ENCODE measurements at places on chromosomes 2 and 18.

DNA sequence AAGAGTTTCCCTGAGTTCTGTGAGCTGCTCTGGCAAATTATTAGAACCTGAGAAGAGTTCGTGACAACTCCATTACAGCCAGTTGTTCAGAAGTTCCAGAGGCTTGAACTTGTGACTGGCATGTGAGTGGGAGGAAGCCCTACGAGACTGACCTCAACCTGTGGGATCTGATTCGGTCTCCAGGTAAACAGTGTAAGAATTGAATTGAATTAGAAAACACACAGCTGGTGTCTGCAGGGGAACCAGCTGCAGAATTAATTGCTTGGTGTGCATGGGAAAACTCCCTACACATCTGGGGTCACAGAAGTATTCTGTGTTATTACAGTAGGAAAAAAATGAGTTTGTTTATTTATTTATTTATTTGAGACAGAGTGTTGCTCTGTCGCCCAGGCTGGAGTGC is 14.0 kb upstream of the ITSN2 start:
- no peak for DNase-seq

- DNase-seq, result no peak
These were observed 42.9 kb downstream of the ARID5A start for GRCh38 chr2:96579422-96579821.

GRCh38 chr2:224401641-224402342 is at the start of gene FAM124B:
FAM124B (minus strand) TSS chr2:224402107; CDS start chr2:224401768, 339 bp downstream.
- no peak for DNase-seq

DNA sequence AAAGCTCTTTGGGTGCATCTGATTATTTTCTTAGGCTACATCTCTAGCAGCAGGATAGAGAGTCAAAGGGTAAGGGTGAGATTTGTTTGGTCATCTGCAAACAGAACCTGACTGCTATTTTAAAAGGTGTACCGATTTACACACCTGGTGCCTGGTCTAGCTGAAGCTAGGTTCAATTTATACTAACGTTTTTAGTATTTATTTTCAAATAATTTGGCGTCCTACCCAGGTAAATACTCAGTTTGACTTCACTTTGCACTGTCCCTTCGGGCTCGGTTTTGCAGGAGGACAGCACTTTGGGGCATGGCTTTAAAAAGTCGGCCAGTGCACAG is 683 bp downstream of the PTRHD1 start:
- DNase-seq, result no peak

- no peak for DNase-seq
These were observed 791.7 kb downstream of the DPP10 start for GRCh38 chr2:115234186-115234585.

DNA sequence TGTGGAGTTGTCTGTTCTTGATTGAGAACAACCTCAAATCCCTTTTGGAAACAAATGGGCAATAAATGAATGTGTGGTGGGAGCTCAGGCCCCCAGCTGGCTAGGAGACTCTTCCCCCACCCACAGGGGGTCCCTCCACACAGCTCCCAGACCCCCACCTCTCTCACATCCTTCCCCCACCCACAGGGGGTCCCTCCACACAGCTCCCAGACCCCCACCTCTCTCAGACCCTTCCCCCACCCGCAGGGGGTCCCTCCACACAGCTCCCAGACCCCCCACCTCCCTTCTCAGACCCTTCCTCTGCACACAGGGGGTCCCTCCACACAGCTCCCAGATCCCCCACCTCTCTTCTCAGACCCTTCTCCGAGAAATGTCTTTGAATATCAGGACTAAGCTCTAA is 79.0 kb upstream of the CTDP1 start:
- no peak for DNase-seq

DNA sequence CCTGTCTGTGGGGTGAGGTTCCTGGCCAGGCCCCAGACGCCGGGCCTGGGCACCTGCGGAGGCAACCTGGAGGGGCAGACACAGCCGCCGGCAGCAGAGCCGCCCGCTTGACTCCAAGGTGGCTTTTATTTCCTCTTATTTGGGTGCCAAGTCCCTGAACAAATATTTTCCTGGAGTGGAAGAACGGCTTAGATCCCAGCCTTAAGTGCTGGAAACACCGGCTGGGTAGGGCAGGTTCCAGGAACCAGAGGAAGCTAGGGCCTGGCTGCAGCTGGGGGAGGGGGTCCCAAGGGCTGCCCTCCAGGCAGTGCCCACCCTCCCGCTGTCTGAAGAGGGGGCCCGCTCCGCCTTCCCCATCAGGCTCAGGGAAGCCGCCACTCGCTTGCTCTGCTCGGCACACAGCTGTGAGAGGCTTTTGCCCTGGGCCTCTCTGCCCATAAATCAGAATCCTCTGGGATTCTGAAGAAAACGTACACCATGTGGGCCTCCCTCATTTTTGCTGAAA is 28.2 kb downstream of the SDC1 start:
- no peak for DNase-seq

DNA sequence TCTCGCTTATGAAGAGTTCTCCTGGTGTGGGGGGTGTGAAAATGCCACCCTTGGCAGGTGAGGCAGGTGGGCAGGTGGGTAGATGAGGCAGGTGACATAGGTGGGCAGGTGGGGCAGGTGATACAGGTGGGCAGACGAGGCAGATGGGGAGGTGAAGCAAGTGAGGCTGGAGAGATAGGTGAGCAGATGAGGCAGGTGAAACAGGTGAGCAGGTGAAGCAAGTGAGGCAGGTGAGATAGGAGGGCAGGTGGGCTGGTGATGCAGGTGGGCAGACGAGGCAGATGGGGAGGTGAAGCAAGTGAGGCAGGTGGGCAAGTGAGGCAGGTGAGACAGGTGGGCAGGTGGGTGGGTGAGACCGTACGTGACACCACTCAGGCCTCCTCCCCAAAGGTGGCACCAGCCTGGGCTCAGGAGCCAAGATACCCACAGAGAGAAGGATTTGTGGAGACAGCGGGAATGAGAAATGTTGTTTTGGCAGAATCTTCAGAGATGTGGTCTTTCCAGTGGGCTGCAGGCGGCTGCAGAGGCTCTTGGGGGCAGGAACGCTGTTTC is 232.3 kb upstream of the MYT1L start:
- no peak for DNase-seq

- DNase-seq, result no peak
These were observed 67.0 kb downstream of the OLA1 start for GRCh38 chr2:174181368-174181767.

DNA sequence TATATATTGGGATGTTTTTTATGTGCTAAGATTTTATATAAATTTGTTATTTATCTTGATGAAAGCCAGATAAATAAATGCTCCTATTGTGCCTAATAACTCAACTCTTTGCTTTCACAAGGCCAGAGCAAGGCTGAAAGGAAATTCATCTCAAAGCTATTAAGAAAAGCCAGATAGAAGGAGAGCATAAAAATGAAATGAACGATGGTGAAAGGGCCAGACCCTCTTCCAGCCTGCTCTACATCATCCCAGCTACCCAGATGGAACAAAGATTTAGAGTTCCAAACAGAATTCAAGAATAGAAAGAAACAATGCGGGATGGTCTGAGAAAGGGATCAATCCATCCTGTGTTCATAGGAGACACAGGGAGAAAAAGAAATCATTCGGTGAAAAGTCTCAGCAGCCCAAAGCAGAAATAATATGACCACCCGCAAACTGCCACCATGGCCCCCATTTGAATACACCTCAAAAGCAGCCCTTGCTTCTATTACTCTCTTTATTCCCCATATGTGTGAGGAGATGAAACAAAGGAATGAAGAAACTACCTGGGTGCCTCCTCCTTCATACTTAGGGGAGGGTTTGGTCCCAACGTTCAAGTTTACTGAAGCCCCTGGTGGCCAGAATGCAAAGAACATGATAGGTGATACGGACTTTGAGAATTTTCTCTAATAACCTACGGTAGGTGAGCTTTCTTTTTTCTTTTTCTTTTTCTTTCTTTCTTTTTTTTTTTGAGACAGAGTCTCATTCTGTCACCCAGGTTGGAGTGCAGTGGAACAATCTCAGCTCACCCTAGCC is 110.1 kb upstream of the FBXO11 start:
- no peak for DNase-seq

- DNase-seq, result no peak
These were observed 71.2 kb downstream of the EPAS1 start for GRCh38 chr2:46368401-46368800.

- no peak for DNase-seq
These were observed 94.8 kb upstream of the ARL5A start for GRCh38 chr2:151922845-151923666.

DNA sequence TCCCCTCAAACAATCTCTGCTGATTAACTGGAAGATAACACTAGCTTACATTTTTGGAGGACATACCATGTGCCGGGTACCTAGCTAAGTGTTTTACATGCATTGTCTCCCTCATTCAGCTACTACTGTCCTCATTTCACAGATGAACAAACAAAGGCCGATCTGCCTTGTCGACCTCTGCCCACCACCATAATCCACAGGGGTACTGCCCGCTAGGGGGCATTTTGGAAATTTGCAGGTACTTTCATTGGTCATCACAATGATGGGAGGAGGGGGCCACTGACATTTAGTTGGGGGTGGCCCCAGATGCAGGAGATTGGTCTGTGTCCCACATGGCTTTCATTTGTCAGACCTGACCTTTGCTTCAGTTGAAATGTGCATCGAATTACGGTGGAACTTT is 3.9 kb upstream of the TMEM163 start:
- DNase-seq, result no peak

GRCh38 chr2:145159676-145160075 is 639.8 kb upstream of the ZEB2 start:
- no peak for DNase-seq

DNA sequence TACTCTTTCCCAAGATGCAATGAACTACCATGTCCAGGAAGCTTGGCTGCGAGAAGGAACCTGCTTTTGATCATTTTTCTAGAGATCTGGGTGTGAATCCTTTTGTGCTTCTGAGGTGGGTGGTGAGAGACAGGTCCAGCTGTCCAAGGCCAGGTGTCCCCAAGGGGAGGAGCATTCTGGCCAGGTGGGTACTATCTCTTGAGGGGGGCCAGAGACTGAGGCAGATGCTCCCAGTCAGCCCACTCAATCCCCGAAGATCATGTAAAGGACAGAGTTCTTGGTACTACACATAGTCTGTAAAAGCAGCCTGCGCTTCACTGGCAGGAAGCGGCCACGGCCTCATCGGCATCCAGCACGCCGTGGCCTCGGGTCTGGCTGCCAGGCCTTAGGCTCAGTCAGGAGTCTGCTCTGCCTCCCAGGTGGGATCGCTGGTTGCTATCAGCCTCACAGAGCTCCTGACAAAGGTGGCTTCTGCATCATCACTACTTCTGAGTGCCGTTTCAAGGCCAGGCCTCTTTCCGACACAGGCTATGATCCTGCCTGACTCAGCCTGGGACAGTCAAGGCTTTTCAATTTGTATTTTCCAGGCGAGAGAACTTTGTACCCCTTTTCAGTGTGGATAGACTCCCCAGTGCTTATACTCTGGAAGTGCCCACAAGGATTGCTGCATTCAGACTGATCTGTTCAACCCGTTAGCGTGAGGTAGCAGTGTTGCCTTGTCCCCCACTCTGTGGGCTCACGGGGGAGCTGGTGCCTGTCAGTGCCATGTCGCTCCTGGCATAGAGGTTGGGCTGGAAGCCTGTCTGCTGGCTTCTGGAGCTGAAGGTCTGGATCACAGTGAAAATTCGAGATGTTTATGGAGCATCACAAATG is 29.1 kb downstream of the STK25 start:
- no peak for DNase-seq

- no peak for DNase-seq
These were observed 19.6 kb upstream of the RND3 start for GRCh38 chr2:150507071-150507470.

DNA sequence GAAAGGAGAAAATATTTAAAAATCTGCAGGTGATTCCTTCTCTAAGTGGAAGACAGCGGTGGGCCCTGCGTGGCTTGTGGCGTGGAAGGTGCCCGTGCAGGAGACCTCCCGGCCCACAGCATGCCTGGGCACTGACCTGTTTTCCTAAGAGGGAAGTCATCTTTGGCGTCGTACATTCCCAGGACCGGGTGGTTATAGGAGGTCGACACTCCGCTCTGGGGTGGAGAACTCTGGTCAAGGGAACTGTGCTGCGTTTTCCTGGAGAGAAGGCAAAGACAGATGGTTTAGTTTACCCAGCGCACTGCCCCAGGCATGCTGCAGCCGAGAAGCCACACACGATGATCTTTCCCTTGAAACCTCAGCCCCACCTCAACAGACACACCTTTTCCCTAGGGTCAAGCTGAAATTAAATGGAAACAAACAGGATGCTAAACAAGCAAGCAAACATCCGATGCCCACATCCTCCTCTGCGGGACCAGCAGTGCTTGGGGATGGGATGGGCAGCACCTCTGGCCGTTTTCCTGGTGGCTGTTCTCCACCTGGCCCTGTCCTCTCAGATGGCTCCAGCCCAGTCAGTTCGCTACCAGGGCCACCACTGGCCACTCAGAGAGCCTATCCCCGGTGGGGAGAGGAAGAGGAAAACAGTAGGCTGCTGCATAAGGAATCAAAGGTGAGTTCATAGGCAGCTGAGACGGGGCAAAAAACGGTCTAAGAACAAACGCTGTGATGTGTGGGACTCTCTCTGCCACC is 244.1 kb downstream of the HDAC4 start:
- DNase-seq, result no peak

DNA sequence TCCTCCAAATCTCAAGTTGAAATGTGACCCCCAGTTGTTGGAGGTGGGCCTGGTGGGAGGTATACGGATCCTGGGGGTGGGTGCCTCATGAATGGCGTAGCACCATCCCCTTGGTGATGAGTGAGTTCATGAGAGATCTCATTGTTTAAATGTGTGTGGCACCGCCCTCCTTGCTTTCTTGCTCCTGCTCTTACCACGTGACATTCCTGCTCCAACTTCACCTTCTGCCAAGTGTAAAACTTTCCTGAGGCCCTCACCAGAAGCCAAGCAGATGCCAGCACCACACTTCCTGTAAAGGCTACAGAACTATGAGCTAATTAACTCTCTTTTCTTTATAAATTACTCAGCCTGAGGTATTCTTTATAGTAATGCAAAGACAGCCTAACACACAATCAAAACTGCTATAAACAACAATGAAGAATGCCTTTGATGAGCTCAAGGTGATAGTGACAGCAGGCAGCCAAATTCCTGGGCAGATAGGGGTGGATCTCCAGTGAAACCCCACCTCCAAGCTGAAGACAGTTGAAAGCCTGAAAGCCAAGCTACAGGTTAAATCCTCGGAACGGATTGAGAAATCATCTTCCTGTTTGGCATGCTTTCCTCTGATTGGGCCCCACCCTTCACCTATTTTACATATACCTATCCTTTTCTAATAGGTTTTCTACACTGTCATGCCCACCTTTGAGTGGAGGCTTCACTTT is 26.9 kb downstream of the MCEE start:
- DNase-seq, result no peak

GRCh38 chr2:206423147-206423546 is 20.2 kb upstream of the ADAM23 start:
- DNase-seq, result no peak

DNA sequence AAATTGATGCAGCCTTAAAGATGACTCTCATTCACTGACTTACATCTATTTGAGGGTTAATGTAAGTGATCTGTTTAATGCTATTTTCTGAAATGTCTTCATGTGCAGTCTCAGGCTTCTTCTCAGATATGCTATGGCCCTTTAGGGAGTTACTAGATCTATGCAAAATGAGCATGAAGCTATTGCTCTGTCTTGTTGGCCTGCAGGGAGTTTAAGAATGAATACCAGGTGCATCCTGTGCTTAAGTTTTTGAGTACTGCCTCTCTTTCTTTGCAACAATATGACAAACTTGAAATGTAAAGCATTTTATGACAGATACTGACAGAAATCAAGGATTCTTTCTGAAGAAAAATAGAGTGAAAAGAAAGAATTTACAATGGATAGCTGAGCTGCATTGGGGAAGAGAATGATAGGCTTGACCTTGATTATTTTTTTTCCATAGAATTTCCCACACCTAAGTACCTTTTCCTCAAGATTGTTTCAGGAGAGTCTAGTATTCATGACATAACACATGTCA is 1058.3 kb upstream of the TMEFF2 start:
- DNase-seq, result no peak

GRCh38 chr2:10007435-10007834 is 35.9 kb upstream of the KLF11 start:
- no peak for DNase-seq

Measured in AG04449 (cell line).